ENCODE measurements at places on chromosomes 5 and 9.

GRCh38 chr5:126497506-126497905 is 74.3 kb downstream of the GRAMD2B start:
- no peak for DNase-seq

DNA sequence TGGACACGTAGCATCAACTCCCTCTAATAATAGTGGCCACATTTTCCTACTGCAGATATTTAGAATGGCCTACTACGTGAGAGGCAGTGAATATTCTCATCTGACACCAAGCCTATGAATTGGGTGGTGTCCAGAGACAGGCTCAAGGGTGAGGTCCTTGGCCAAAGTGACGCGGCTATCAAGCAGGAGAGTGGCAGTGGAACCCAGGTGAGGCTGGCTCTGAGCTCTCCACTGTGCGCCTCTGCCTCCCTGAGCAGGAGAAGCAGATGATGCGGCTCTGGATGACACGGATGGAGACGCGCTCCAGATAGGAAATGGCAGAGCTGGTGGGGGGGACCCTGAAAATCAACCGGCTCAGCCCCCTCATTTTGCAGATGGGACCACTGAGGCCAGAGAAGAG is 69.7 kb downstream of the CFAP77 start:
- DNase-seq, result no peak

DNA sequence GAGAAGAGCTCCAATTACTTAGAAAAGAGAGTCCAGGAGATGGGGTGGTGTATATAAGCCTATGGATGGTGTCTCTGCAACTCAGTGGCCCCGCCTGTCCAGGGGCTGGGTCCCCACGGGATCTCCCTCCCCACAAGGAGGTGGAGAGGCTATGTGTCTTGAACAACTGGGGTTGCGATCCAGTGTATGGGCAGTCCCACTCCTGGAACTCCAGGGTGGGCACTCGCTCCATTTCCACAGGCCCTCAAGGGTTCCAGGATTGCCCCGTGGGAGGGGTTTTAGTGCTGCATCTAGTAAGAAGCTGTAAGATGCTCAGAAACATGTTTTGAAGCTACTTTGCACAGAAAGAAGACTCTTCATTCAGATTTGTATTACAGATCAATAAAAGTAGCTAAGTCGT is 558 bp upstream of the SMAD5 start:
- DNase-seq, result no peak

GRCh38 chr9:96478829-96479371 is 28.9 kb downstream of the HABP4 start:
- DNase-seq, result no peak

DNA sequence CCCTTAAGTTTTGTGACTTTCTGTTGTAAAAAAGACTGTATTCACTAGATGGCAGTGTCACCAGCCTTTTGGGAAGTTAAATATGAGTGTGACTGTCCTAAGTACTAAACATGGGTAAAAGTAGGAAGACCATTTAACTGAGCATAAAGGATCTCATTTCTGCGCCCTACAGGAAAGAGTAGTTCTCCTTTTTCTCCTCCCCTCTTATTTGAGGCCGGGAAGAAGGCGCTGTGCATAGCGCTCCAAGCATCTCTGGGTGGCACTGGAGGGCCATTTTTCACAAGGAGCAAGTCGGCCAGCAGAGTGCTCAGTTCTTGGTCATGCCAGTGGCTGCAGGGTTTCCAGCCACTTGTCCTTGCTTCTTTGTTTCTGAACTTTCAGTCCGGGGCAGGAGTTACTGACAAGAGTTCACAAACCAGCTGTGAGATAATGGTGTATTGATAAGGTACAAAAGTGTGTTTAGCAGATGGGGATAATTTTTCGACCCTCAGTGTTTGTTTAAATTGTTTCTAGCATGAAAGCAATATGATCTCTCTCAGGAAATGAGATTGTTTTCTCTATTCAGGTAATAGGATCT is 227.6 kb upstream of the DMRT1 start:
- DNase-seq, result no peak

DNA sequence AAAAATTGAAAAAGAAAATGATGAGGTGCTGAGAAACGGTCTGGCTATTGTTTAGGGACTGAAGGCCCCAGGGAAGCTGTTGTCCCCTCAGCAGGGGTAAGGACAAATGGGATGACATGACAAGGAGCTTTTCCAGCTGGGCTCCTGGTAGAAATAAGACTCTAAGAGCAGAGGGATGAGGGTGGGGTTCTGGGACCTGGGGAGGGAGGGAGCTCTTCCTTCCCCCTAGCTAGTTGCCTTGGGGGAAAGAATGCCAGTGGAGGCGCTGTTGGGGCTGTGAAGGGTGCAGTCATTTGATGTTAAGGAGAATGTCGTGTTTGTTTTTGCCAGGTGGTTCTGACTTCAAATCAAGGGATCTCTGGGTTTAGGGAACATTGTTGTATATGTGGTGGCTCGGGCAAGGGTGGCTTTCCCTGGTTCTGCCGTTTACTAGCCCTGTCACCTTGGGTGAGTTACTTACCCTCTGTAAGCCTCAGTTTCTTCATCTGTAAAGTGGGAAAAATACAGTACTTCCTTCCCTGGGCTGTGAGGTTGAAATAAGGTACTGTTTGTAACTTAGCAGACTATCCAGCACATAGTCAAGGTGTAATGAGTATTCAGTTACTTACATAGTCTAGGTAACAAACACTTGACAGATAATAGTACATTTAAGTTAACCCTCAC is 47.8 kb downstream of the WWC1 start:
- DNase-seq, result no peak

GRCh38 chr9:78695519-78695918 is 398.6 kb downstream of the PSAT1 start:
- no peak for DNase-seq

- DNase-seq, result peak; percentile 83
Measured at GRCh38 chr9:124079176-124079925, 67.8 kb downstream of the LHX2 start.

- DNase-seq, result no peak
Measured at GRCh38 chr5:76251656-76252055, 151.4 kb upstream of the IQGAP2 start.

GRCh38 chr5:137195483-137195882 is 303.6 kb downstream of the SPOCK1 start:
- DNase-seq, result no peak

- DNase-seq, result no peak
Measured at GRCh38 chr9:87515006-87515405, 17.3 kb downstream of the DAPK1 start.

DNA sequence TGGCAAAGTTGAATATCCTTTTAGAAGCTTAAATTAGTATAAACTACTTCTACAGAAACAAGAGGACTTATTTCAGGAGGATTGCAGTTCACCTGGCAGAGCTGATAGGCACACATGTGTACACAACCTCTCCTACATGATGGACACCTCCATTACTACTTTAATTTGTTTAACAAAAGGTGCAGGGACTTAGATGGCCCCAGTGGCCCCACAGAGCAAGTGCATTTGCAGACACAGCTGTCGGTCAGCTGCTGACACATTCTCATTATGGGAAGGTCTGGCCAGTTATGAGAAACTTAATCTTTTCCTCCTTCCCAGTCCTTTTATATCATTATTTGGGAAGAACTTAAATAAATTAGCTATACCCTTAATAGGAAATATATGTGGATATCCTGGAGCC is 28.3 kb downstream of the TDRD7 start:
- DNase-seq, result no peak

DNA sequence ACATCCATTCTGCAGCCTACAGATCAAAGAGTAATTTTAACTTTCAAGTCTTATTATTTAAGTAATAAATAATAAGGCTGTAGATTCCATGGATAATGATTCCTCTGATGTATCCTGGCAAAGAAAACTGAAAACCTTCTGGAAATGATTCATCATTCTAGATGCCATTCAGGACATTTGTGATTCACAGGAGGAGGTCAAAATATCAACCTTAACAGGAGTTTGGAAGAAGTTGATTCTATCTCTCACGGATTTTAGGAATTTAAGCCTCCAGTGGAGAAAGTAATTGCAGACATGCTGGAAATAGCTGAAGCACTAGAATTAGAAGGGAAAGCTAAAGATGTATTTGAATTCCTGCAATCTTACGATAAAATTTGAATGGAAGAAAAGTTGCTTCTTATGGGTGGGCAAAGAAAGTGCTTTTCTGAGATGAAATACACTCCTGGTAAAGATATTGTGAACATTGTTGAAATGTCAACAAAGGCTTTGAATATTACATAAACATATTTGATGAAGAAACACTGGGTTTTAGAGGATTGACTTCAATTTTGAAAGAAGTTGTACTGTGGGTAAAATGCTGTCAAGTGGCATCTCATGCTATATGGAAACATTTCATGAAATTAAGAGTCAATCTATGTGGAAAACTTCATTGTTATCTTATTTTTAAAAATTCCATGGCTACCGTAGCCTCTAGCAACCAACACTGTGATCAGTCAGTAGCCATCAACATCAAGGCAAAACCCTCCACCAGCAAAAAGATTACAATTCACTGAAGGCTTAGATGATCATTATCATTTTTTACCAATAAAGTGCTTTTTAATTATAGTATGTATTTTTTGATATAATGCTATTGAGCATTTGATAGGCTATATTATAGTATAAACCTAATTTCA is 1141.0 kb downstream of the CDH12 start:
- no peak for DNase-seq

DNA sequence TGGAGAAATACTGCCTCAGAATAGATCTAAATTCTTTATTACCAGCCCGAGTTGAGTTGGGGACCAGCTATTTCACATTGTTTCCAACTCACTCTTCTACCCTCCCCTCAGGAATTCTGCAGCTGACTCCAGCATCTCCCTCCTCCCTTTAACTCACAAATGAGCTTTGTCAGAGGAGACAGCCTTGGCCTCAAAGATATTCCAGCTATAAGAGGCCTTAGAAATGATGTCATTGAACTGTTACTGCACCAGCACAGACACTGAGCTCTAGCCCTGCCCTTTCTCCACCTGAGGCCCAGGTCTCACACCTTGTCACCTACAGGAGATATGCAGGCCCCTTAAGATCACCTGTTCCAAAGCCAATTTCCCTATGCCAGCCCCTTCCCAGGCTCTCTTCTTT is 78.4 kb upstream of the ATP10B start:
- no peak for DNase-seq

DNA sequence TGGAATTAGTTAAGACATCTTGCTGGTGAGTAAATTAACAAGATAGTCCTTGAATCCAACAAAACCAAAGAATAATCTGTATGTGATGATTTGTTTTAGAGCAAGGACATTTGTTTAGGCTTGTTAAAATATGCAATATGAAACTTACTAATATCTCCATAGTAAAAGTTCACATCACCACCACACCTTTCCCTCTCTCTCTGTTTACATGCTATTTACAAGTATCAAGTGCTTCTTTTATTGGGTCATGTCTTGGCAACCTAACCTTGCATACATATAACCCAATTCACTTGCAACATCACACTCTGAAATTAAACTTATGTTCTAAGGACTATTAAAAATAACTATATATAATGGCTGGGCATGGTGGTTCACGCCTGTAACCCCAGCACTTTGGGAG is 161.3 kb downstream of the CCDC192 start:
- no peak for DNase-seq

GRCh38 chr5:90843443-90843842 is 284.8 kb downstream of the ADGRV1 start:
- no peak for DNase-seq

GRCh38 chr5:153619771-153620170 is 129.3 kb downstream of the GRIA1 start:
- no peak for DNase-seq

- DNase-seq, result no peak
Measured at GRCh38 chr5:134581241-134581981, 51.2 kb downstream of the SAR1B start.

GRCh38 chr5:17302106-17302505 is 84.7 kb downstream of the BASP1 start:
- DNase-seq, result no peak

GRCh38 chr5:171634511-171634910 is 151.1 kb upstream of the SMIM23 start:
- no peak for DNase-seq

DNA sequence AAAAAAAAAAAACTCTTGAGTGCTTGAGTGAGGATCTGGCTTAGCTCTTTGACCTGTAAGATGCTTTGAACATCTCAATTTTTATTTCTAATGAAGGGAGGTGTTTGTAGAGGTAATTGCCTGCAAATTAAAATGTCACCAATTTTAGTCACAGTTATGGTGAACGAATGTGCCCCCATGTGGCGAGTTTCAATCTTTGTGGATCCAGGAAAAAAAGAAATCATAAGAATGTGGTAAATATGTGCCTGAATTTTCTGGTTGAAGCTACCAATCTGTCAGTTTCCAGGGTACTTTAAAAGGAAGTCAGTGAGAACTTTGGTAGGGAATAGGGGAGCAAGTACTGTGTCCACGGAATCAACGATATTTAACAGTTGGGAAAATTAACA is 1772.4 kb upstream of the CDH9 start:
- DNase-seq, result no peak

DNA sequence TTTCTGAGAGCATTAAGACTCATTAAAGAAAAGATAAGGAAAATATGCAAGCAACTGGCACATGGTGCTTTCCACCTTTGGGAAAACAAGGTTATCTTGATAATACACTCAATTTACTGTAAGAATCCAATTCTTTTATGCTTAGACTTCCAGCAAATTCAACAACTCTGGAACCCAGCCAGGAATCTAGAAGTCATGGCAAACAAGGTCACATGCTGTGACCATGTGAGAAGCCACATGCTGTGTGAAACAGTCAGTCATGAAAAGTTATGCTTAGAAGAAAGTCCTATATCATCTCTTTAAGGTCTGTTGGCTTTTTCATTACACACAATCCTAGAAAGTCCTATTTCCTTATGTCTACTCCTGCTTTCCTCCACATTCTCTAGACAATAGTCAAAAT is 581.8 kb upstream of the C9orf72 start:
- DNase-seq, result no peak

DNA sequence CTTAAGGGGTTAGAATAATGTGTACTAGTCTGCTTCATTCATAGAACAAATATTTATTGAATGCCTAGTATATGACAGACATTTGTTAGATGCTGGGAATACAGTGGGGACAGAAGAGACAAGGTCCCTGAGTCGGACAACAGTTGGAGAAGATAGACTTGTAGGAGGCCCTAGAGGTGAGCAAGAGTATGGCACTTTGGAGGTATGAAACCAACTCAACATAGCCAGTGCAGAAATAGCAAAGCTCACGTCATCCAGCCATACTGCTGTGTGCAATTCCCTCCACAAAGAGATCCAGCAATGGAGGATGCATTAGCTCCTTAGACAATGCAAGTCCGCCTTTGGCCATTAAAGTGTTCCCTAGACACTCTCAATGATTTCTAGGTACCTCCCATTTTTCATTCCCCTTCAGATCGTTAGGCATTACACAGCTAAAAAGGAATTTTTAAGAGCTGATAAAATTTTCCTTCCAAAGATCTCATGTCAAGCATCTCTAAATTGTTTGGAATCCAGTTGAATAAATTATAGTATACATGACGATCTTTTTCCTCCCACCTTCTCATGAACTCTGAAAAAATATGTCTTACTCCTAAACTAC is 1949.6 kb upstream of the WWC1 start:
- DNase-seq, result no peak

Measured in HS-27A (cell line).